ENCODE measurements at places on chromosomes 2 and 18. TPM values are rescaled to one million over a fixed set of nuclear protein-coding genes. Genes with fewer than 3 reads are reported as not detected.

DNA sequence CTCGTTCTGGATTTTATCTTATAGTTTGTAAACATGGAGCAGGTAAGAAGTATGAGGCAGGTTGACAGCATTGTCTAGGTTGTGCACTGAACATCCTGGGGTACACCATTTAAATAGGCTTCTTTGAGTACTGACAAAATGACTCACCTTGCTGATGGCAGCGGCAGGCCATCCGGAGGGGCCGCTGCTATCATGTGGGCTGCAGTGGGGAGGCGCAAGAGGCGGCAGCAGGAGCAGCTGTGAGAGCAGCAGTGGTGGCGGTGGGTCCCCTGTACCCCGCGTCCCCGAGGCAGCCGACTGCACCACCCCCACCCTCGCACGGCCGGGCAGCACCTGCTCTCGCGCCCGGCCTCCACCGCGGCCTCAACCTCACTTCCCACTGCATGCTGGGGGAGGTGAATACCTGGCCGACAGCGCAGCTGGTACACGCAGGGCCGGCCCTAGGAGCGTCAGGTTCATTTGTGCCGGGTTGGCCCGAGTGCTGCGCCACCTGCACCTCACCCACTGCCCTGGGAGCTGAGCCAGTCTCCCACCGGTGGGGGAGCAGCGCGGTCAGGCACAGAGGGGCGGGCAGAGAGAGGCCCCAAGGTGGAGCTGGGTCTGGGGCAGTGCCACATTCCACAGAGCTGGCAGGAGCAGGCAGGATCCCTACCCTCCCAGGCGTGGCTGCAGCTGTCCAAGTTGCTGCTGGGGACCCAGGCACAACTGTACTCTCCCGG lies 154.5 kb upstream of the RBMS1 start:
- no peak for DNase-seq

- no peak for DNase-seq
Measured at GRCh38 chr2:217942731-217943335, 60.0 kb downstream of the TNS1 start.

- DNase-seq = no peak
Measured at GRCh38 chr18:78006006-78006773, 756.5 kb downstream of the GALR1 start.

- DNase-seq = no peak
Measured at GRCh38 chr18:36649205-36649604, 179.6 kb downstream of the TPGS2 start.

GRCh38 chr2:43803113-43803512 lies 29.3 kb downstream of the DYNC2LI1 start:
- no peak for DNase-seq

- no peak for DNase-seq
Measured at GRCh38 chr2:226694586-226695284, 104.9 kb downstream of the IRS1 start.

GRCh38 chr18:78984941-78985784 lies 5.5 kb downstream of the SALL3 start:
- DNase-seq = no peak

GRCh38 chr2:240795916-240796510 lies 24.0 kb downstream of the KIF1A start:
- peak; percentile 58 for DNase-seq

- no peak for DNase-seq
Measured at GRCh38 chr2:156625360-156626170, 189.4 kb downstream of the GPD2 start.

DNA sequence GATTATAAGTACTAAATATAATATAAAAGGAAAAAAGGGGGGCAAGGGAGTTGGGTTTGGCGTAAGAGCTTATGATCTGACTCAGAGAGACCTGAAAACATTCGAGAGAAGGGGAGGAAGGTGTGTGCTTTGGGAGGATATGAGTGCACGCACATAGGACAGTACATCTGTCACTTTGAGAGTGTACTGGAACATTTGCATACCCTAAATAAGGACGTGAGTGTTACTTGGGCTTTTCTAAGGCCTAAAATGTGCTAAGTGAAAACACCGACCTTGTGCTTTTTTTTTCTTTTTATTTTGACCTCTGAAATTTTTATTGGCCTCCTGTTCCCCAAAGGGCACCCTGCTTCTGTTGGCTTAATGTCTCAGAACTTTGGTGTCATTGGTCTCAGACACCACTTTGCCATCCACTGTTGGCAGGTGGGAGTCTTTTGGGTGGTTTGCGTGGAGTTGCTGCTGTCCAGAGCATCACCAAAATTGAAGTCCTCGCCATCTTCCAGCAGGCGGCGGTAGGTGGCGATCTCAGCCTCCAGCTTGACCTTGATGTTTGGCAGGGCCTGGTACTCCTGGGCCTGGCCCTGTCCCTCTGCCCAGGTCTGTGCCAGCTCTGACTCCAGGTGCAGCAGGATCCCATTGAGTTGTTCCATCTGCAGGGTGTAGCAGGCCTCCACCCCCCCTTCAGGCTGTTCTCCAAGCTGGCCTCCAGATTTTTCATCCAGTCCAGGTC lies 57.7 kb downstream of the CD28 start:
- no peak for DNase-seq

Gene NIF3L1
- 11.2 TPM for total RNA-seq

Gene MYOM1
- 21.0 TPM for total RNA-seq

Gene GAREM1
- 7.1 TPM for total RNA-seq

Gene BIN1
- 38.2 TPM for total RNA-seq

Gene DPP10
- total RNA-seq = 3.6 TPM

Gene RFX8
- not detected for total RNA-seq

Gene KCNE4
- total RNA-seq = 5.4 TPM
